ENCODE measurements at places on chromosomes 1 and 21. TPM values are rescaled to one million over a fixed set of nuclear protein-coding genes. Genes with fewer than 3 reads are reported as not detected.

- no peaks in the 10 kb centered on the region for H3K4me1 ChIP-seq
- H3K36me3 ChIP-seq: no peaks in the 10 kb centered on the region
- no peaks in the 10 kb centered on the region for H3K27me3 ChIP-seq
- DNase-seq: no peak
- no peak overlapping the region for H3K4me3 ChIP-seq
Observed at GRCh38 chr1:64410217-64410616, 59.7 kb upstream of the CACHD1 start.

DNA sequence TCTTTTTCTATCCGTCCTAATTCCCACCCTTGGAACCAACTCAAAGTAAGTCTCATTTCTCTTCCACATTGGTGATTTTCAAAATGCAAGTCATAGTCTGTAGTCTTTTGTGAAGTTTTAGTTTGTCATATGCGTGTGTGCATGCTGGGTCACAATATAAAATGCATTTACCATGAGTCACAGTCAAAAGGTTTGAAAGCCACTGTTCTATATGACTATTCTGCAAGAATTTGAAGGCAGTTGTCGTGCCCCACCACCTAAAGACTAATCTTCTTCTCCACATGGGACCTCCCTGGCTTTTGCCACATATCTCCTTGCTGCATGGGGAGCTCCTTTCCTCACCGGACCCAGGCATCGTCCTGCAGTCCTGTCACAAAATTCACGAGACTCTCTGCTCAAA lies 1.6 kb downstream of the STPG1 start:
- no peak overlapping the region for H3K27ac ChIP-seq
- H3K4me1 ChIP-seq: no peaks in the 10 kb centered on the region
- no peaks in the 10 kb centered on the region for H3K36me3 ChIP-seq
- H3K4me3 ChIP-seq: no peak overlapping the region

Gene ZSWIM5
- 2.1 TPM for total RNA-seq

DNA sequence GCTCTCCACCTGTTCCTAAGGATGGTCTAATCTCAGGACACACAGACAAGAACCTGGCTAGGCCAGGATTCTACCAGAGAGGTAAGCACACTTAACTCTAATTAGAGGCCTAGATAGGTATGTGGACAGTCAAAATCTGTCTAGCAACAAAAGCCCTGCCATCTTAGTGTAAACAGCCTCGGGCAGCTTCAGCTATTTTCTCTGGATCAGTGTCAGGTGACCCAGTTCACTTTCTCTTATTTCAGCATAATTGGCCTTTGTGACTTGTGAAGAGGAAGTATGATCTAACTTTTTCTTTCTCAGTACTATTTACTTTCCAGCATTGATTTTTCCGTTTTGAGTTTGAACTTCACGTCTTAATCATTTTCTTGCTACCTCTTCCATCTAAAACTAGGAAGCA lies 217.7 kb downstream of the CRB1 start:
- H3K4me1 ChIP-seq: no peaks in the 10 kb centered on the region
- DNase-seq: no peak
- H3K27ac ChIP-seq: no peak overlapping the region
- no peak overlapping the region for H3K4me3 ChIP-seq
- no peaks in the 10 kb centered on the region for H3K27me3 ChIP-seq

All from aorta (tissue), 5 donors.